ENCODE measurements at places on chromosomes 7 and 10.

- no peak for DNase-seq
Measured at GRCh38 chr7:74240482-74240881, 13.7 kb downstream of the RFC2 start.

GRCh38 chr10:129870961-129871621, 93.0 kb downstream of the EBF3 start:
- DNase-seq, result no peak

- DNase-seq, result peak; percentile 59
Measured at GRCh38 chr10:126500866-126501265, 112.6 kb upstream of the ADAM12 start.

GRCh38 chr10:102419269-102420180, 940 bp upstream of the PSD start:
- peak; percentile 35 for DNase-seq

- peak; percentile 58 for DNase-seq
Measured at GRCh38 chr7:51314726-51315125, 1.9 kb downstream of the COBL start.

GRCh38 chr7:32161708-32162107, 91.5 kb upstream of the PDE1C start:
- peak; percentile 90 for DNase-seq

GRCh38 chr7:142891490-142892082, 6.0 kb upstream of the TRPV6 start:
- no peak for DNase-seq

GRCh38 chr10:77281719-77282118, 355.9 kb downstream of the KCNMA1 start:
- DNase-seq, result no peak

DNA sequence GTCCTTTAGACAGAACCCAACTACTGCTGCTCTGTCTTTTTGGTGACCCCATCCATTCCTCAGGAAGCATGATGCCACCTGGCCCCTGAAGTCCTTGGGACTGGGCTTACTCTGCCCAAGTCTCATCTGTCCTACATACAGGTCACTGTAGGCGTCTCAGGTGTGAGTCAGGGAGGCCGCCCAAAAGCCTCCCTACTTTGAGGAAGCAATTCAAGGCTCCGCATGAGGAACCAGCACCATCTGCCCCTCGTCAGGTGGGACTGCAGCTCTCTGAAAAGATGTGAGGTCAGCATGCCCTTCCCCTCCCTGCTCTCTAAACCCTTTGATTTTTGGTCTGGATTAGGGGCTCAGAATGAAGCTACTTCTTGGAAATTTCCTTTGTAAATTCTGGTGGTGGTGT, 354.8 kb downstream of the CXCL12 start:
- DNase-seq, result peak; percentile 62

DNA sequence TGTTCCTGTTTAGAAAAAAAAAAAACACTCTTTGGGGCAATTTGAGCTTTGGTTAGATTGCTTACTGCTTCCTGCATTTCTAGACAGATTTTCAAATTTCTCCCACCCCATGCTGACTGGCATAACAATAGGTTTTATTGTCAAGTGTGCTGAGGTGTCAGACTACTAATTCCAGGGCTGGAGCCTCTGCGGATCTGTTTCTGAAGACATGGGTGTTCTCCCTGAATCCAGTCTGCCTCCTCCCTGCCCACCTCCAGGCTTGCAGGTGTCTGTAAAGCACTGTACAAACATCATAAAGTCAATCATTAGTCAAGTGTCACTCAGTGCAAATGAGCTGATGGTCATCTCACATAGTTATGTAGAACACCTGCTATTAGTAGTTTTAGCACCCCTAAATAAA, 292.4 kb downstream of the GATA3 start:
- no peak for DNase-seq

DNA sequence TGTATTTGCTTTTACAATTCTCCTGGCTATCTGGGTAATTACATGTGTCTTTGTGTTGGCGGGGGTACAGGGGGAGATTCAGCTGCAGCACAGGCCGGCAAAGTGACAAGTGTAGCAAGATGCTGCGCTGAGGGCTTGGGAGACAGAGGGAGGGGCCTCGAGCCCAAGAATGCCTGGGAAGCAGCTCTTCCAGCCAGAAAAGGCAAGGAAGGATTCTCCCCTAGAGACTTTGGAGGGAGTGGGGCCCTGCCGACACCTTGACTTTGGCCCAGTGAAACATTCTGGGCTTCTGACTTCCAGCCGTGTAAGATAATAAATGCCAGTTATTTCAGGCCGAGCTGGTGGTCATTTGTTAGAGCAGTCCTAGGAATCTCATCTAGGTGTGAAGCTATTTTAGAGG, 7.2 kb upstream of the REPIN1 start:
- DNase-seq, result no peak

GRCh38 chr10:5958675-5959074, 18.7 kb downstream of the IL15RA start:
- no peak for DNase-seq

DNA sequence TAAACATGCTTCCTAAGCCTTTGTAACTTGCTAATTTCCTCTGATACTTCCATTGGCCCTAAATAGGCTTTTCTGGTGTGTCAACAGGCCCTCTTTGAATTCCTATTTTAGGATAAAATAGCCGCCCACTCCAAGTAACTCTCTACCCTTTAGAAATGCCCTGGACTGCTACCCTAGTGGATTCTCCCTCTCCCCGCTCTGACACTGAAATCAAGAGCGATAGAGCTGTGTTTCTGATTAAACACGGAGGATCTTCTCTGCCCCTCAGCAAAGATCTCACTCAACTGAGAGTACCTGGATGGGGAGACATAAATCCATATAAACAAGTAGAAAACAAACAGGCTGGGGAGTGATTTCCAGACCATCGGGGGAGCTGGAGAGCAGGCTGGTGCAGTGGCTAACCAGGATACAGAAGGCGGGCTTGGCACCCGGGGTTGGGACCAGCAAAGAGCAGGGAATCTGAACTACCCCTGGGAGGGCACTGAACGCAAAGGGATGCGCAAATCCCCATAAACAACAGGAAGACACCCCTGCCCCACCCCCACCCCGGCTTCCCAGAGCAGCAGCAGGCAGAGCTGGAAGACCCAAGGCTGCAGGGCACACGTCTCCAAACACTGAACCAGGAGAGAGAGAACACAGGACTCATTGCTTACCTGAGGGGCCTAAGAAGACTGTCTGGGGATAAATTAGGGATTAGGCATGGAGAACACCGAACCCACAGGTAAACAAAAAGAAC, 2.5 kb downstream of the ASB13 start:
- no peak for DNase-seq

GRCh38 chr7:41731493-41732435, 28.9 kb upstream of the INHBA start:
- DNase-seq, result peak; percentile 10

GRCh38 chr10:43094085-43094484, 17.2 kb downstream of the RET start:
- DNase-seq, result no peak

DNA sequence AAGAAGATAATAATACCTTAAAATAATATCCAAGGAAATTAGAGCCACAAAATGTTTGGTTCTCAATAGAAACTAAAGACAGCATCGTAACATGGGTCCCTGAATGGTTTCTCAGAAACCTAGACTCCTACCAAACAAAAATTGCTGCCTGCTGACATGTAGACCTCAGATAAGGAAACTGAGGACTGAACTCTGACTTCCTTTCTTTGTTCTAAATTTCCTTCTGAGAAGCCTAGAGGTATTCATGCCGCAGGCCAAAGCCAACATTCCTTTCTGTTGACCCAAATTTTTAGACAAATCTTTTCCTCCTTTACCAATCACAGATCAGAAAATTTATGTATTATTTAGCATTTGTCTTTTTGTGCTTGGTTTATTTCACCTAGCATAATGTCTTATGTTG, 816.7 kb upstream of the PHF14 start:
- peak; percentile 5 for DNase-seq

DNA sequence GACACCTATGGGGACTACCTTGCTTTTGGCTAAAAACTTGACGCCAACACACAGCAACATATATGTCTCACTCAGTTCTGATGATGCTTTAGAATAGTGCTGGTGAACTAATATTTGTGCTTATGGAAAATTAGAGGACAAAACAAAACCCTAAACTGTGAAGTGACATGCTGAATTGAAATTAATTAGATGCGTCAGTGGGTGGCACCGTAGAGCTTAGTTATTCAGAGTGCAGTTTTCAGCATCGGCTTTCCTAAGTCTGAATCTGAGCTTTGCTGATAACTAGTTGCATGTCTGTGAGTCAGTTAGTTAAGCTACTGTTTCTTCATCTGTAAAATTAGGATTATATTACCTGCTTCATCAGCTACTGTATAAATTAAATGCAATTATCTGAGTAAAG, 245.0 kb upstream of the SORCS1 start:
- DNase-seq, result peak; percentile 43

- peak; percentile 35 for DNase-seq
Measured at GRCh38 chr7:128456255-128456725, 612 bp downstream of the HILPDA start.

DNA sequence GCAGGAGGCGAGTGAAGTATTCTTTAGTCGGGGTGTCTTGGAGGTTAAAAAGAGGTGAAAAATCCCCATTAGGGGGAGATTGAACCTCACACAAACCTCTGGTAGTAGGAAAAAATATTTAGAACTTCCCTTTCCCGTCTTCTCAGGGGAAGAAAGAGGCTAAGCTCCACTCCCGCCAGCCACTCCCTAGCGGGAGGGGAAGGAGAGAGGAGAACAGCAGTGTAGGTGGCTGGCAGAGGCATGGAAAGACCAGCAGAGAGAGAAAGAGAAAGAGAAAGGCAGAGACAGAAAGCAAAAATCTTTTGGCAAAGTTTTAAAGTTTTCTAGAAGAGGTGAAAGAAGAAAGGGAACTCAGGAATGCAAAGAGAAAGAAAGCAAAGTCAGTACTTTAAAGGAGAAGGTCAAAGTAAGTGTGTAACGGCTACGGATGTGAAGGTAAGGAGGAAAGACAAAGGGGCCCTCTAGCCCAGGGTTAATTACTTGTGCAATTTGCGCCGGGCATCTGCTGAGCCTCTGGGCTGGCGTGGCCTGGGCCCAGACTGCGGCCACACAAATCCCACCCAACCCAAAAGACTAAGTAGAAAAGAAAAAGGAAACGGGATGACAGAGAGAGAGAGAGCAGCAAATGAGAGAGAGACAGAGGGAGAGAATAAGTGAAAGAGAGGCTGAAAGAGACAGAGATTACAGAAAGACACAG, 72.3 kb upstream of the ZNF746 start:
- no peak for DNase-seq

- no peak for DNase-seq
Measured at GRCh38 chr7:30630986-30631385, 36.3 kb downstream of the GARS1 start.

DNA sequence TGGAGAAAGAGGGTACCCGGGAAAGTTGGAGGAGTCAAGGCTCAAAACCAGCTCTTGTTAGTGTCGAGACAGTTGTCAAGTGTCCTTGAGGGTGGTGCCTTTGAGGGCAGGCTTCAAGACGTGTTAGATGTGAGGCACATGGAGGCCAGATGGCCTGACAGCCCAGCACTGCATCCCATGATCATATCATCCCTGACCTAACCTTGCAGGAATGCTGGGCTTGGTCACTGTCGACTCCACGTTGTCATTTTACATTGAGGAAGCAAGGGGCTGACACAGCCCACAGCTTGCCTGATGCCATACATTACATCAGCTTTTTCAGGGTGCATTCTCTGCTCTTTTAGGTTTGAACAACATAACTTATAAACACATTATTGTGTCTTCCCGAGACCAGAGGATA, 114.1 kb downstream of the ABCA13 start:
- peak; percentile 59 for DNase-seq

- no peak for DNase-seq
Measured at GRCh38 chr7:128110641-128111364, 79.6 kb upstream of the LRRC4 start.

DNA sequence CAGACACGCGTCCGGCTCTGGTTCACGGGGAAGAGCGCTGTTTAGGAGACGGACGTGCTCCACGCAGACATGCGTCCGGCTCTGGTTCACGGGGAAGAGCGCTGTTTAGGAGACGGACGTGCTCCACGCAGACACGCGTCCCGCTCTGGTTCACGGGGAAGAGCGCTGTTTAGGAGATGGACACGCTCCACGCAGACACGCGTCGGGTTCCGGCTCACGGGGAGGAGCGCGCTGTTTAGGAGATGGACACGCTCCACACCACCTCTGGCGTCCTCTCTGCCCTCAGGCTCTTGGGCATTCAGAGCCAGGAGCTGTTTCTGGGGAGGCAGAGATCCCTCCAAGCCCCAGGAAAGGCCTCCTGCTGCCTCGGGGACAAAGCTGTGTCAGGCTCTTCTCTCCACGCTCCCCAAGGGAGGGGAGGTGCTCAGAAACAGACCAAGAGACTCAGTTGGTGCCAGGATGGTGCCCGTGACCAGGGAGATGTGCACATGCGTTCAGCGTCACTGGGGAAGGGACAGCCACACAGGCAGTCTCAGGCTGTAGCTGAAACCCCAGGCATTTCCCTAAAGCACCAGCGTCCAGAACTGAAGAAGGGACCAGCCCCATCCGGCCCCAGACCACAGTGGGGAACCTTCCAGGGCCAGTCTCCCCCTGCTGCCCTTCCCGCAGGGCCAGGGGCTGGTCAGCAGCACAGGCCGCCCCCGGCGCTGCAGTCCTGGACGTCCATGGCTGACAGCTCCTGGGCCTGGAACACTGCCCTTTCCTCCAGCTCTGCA, 175.6 kb downstream of the ELFN1 start:
- no peak for DNase-seq

DNA sequence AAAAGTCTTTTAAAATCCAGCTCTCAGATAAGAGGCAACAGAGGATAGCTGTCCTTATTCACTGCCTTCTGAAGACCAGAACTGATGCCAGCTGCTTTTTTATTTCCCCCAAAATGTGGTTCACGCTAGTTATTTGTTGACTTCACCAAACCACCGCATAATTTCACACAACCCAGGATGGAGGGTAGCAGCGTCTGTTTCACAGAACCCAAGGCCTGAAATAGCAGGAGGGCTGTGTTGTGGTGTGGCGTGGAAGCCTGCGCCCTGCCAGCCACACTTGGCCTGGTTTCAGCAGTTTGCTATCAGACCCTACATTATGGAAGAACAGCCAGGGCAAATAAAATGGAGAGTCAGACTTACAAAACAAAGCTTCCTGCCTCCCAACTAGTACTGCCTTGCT, 155.4 kb downstream of the DYNC1I1 start:
- no peak for DNase-seq

GRCh38 chr7:65216469-65216868, 157.2 kb upstream of the ZNF92 start:
- peak; percentile 71 for DNase-seq
